ENCODE measurements at places on chromosomes 5 and 9.

DNA sequence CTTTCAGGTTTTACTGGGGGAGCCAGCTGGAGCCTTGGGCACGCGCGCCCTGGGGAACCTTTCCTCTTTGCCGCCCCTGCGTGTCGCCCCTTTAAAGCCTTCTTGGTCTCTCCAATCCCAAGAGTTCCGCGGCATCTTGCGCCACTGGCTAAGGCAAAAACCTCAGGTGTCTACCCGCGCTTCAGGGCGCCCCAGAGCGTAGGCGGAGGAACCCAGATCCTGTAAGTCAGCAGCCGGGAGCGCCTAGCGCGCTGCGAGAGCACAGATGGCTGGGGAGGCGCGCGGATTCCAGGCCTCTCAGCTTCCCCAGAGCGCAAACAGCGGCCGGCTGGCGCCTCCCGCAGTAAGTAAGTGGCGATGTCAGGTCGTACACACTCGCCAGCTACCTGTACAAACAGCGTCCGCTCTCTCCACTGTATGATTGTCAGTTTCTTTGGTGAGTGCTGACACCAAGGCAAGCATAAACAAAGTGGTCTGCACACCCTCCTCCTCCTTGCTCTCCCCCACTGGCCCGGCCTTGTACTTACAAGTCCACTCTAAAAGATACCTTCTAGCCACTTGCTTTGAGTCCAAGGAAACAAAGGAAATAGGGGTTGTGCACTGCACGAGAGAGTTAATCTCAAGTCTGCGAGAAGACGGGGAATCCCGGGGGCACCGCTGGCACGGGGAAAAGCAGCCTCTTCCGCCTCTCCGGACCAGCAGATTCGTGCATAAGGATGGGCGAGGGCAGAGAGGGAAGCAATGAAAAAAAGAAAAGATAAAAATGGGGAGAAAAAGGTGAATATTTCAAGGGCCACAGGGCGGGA is 2.9 kb downstream of the HTR1A start:
- no peak for DNase-seq

GRCh38 chr5:598564-598890 is 13.6 kb upstream of the CEP72 start:
- no peak for DNase-seq

- no peak for DNase-seq
Observed at GRCh38 chr9:118595719-118596305, 773.4 kb downstream of the BRINP1 start.

GRCh38 chr5:1797855-1798254 is 1.8 kb downstream of the MRPL36 start:
- DNase-seq = no peak

DNA sequence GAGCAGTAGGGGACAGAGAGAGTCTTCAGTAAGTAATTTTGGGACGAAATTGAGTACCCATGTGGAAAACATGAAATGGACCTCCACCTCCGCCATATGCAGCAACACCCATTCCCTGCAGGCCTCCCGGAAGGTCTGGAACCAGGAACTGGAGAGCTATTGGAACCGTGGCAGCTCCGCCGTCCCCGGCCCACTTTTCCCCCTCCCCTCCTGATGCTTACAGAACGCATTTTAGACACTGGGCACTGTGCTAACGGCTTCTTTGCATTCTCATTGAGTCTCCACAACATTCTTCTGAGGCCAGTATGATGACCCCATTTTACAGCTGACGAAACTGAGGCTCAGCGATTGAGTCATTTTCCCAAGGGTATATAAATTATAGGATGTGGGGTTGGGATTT is 20.4 kb upstream of the ZBTB43 start:
- no peak for DNase-seq

DNA sequence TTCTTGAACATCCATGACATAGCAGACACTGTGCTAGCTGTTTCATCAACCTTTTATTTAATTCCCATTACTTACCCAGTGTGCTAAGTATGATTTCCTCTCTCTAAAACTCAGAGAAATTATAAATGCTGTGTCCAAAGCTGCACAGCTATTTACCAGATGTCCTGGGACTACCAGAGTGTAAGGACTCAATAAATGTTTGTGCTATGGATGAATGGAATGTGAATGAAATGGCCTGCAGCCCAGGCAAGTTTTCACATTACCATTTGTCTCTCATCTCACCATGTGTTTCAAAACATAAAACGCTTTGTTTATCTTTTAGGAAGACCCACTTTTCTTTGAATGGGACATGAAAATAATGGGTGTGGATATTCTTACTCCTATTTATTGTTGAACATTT is 96.2 kb downstream of the ARHGEF28 start:
- no peak for DNase-seq

DNA sequence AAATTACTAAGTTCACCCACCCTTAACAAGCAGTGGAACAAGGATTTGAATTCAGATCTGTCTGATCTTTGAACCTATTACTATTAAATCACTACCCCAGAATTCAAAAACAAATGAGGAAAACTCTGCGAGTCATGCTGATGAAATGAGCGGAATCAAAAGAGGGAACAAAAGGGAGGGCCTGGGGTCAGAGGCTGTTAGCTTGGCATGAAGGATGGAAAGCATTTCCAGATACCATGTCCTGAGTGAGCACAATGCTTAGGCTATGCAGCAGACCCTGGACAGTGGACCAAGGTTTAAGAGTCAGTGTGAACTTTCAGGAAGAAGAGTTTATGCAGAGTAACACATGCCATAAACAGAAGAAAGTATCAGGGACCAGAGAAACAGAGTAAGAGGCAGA is 30.5 kb downstream of the GRIA1 start:
- no peak for DNase-seq

DNA sequence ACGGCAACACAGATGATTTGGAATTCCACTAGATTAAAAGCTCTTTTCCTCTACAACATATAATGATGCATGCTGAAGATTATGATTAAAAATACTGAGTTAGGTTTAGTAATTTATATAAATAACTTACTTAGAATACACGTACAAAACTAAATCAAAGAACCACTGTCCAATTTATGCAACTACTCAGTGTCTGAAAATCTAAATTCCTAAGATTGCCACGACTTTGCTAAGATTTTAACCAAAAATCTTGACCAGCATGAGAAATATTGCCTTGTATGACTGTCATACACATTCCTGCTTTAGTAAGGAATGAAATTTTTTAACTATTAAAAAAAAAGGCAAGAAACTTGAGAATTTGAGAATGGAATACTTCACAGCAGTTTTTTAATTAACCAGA is 292.4 kb downstream of the ZNF608 start:
- no peak for DNase-seq

- no peak for DNase-seq
Observed at GRCh38 chr5:171647043-171647903, 138.3 kb upstream of the SMIM23 start.

GRCh38 chr9:128992995-128993394 is 35.1 kb downstream of the SH3GLB2 start:
- no peak for DNase-seq

- DNase-seq = no peak
Observed at GRCh38 chr5:142048272-142048671, 35.4 kb upstream of the GNPDA1 start.

DNA sequence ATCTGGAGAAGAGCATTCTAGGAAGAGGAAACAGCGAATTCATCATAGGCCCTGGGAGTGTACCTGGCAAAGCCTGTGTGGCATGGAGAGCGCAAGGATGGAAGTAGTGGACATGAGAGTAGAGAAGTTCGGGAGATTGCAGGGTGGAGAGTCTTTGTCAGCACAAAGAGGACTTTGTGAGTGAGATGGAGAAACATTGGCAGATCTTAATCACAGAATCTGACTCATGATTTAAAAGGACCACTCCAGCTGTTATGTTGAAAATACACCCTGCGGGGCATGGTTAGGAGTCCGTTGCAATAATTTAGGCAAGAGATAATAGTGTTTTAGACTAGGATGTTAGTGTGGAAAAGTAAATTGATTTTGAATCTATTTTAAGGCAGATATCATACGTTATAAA is 116.9 kb downstream of the HACD4 start:
- no peak for DNase-seq

DNA sequence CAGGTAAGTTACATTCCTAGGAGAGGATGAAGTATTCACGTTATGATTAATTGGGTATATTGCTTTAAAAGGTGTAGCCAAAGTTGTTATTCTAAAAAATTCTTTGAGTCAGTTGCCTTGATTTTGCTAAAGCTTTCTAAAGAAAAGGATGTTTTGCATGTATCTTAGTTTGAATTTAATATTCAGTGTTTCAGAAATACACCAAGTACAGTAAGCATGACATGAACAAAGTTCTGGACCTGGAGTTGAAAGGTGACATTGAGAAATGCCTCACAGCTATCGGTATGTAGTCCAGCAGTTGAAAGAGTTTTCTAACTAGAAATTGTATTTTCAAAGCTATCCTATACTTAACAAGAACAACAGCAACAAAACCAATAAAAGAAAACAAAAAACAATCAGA is 14.2 kb downstream of the ANXA1 start:
- no peak for DNase-seq

- no peak for DNase-seq
Observed at GRCh38 chr9:93929231-93929630, 25.9 kb downstream of the BARX1 start.

GRCh38 chr9:114450833-114451706 is 54.2 kb downstream of the WHRN start:
- DNase-seq = no peak

GRCh38 chr5:123294544-123294943 is 128.7 kb downstream of the CEP120 start:
- no peak for DNase-seq

- DNase-seq = no peak
Observed at GRCh38 chr9:12862611-12863410, 88.0 kb downstream of the LURAP1L start.

- DNase-seq = no peak
Observed at GRCh38 chr9:13758936-13759335, 479.4 kb upstream of the MPDZ start.

DNA sequence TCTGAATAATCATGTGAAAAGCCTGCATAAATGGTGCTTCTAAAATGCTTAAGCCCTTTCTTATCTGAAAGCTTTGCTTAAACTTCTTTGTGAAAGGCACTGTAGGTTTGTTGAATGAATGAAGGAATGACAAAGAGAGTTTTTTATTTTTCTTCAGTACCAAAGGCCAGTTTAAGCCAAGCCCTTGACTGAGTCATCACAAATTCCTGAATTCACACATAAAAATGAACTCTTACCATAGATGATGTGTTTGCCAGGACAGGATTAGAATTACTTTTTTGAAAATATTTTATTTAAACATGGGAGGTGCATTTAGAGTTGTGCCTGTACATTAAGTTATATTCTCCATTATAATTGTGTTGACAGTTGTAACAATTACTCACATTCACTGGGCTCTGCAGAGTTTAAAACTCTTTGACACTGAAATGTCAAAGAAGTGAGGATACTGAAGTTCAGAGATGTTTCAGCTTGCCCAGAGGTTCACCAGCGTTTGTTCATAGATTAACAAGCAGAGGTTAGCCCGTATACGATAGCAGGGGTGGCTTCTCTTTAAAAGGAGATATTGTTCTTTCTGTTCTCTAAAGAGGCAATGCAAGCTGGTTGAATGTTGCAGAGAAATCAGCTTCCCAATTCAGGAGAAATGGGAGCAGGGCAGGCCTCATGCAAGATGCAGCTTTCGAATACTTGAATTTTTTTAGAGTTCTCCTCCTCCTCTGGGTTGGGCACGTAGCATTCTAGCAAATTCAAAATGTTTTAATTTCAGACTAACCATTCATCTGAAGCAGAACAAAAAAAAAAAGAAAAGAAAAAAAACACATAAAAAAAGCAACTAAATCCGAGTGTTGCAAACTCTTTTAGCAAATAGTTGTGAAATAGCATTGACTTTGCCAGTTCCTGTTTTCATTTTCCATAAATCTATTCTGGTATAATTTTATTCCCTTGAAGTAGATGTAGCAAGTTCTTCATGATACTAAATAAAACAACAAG is 358.7 kb upstream of the KLF4 start:
- DNase-seq = no peak

- no peak for DNase-seq
Observed at GRCh38 chr9:135647884-135648283, 8.5 kb upstream of the GLT6D1 start.

GRCh38 chr5:30997681-30998080 is 195.8 kb upstream of the CDH6 start:
- no peak for DNase-seq

DNA sequence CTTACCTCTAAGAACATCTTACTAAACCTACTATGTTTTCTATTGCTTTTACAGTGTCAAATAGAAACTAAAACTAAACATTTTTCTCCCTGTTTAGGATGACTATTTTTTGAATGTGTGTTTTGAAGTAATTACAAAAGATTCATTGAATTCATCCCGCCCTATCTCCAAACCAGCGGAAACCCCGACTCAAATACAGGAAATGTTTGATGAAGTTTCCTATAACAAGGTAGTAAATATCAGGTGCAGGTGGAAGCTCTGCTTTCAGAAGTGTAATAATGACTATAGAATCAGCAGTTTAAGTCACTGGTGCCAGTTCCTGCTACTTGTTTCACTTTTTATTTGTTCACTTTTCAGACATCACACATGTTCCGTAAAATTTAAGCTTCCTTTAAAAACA is 20.0 kb downstream of the ERAP2 start:
- DNase-seq = no peak

- no peak for DNase-seq
Observed at GRCh38 chr9:98373609-98374008, 118.2 kb upstream of the TBC1D2 start.

DNA sequence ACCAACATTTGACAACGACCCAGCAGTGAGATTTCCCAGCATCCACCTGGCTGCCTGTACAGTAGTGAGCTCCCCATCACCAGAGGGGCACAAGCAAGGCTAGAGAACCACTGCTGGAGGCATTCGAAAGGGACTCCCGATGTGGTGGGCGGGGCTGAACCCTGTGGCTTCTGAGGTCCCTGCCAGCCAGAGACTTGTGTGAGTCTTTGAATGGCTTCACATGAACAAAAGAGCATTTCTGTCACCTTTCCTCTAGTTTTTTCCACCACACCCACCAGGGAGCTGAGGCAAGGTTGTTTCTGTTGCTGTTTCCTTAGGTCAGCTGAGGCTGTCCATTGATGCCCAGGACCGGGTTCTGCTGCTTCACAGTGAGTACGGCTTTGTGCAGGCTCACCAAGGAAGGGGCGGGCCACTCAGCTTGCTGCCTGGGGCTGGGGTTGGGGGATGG is 15.7 kb downstream of the RGS3 start:
- no peak for DNase-seq

DNA sequence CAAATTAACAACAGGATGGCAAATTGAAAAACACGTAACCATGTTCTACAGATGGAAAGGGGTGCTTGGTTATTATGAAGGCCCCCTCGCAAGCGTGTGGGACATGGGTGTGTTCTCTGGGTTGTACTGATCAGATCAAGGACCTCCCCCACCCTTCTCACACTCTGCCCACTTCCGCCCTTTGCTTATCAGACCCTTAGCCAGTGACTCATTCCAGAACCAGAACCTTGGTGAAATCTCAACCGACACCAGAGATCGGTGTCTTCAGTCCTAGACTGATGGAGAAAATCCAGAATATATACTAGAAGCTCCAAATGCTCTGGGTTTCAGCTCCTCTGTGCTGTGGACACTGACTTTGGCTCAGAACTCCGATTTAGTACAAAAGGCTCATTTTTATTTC is 64.9 kb downstream of the PTTG1 start:
- DNase-seq = no peak

DNA sequence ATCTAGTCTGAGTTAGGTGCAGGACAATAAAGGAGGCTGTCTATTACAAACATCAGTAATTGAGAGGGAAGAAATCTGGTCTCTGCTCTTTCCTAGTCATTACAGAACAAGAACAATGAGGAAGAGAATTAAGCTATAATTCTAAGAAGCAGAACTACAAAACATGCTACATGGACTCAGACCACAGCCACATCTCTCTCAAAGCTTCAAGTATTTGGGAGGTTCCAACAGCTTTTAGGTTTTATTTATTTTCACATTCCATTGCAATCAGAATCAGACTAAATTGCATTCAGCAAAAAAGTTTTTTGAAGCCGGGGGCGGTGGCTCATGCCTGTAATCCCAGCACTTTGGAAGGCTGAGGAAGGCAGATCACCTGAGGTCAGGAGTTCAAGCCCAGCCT is 1.1 kb upstream of the GRPEL2 start:
- no peak for DNase-seq

Measured in SIG-M5 (cell line).